ENCODE measurements at places on chromosomes 16 and 17.

- DNase-seq = peak; percentile 80
Observed at GRCh38 chr17:77475016-77475976, 334.5 kb downstream of the SEC14L1 start.

DNA sequence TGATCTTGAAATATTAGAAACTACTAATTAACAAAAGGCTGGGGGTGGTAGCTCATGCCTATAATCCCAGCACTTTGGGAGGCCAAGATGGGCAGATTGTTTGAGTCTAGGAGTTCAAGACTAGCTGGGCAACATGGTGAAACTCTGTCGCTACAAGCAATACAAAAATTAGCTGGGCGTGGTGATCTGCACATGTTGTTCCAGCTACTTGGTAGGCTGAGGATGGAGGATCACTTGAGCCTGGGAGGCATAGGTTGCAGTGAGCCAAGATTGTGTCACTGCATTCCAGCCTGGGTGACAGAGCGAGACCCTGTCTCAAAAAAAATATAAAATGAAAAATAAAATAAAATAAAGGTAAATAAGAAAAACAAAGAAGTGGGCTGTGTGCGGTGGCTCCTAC lies 66.6 kb downstream of the ARSG start:
- DNase-seq = no peak

DNA sequence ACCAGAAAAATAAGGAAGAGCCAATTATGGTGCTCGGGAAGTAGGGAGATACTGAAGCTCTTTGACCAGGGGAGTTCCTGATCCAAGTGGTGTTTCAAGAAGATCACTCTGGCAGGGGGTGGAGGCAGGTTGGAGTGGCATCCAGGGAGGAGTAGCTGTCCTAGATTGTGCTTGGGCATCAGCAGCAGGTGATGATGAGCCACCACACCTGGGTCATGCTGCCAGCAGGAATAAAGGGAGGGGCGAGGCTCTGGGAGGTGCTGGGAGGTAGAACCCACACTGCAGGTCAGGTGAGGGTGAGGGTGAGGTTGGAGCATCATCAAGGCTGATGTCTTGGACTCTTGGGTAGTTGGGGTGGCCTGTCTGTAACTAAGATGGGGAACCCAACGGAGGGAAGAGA lies 35.4 kb upstream of the ADGRG1 start:
- DNase-seq = no peak

DNA sequence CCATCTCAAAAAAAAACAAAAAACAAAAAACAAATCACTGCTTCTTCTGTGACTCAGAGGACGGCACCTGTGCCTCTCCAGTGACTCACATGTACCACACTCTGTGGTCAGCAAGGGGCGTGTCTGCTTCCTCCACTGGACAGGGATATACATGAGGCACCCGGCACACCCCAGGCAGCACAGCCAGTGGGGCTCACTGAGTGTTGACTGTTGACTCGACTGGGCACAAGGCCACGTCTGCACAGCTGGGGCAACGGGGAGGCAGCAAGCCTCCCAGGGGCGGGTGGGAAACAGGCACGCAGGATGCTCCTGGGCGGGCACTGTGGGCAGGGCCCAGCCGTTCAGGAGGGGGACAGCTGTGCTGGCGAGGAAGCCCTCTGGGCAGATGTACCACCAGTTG lies 64.1 kb downstream of the TIMM22 start:
- no peak for DNase-seq

- DNase-seq = no peak
Observed at GRCh38 chr16:77723108-77723514, 797 bp downstream of the NUDT7 start.

DNA sequence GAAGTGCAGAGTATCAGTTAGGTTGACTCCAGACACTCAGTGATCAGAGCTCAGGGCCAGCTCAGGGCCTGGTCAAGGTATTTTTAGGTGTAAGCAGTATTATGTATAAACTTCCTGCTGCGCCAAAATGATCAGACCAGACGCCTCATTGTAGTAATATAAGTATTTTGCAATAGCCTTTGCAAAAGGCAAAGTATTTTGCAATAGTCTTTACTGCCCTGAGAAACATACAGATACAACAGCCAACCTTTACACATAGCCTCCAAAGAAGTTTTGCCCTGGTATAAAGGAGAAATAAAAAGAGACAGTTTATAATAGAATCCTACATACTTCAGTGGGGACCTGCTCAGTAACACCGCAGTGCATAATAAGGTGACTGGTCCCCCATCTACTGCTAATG lies 333.0 kb upstream of the EEF2KMT start:
- DNase-seq = no peak

DNA sequence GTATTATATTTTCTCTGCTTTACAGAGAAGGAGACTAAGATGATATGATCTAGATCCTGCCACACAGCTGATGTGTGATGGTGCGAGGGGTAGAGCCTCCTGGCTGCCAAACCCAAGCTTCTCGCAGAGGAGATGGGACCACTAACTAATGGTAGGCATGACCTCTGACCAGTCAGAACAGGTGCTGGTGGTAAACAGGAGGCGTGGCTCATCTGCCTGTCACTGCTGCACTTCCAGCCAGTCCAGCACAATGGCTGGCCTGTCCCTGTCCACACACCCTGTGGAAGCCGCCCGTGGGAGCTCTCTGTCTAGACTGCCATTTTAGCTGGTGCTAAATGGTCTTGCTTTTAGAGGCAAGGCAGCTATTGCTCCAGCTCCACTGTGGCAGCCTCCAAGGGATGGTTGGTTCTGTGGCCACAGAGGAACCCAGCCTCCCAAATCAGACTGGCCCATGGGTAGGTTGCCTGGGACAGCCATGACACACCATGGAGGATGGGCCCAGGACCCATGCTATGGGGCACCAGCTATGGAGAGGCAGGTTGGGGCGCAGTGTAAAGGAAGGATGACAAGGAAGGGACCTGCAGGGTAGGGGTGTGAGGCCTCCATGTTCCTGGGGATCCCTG lies 86.7 kb downstream of the KSR1 start:
- no peak for DNase-seq

GRCh38 chr17:77217123-77217522 lies 76.4 kb downstream of the SEC14L1 start:
- no peak for DNase-seq

GRCh38 chr16:22888791-22889190 lies 74.8 kb downstream of the HS3ST2 start:
- DNase-seq = no peak

GRCh38 chr16:77890075-77890474 lies 101.7 kb downstream of the VAT1L start:
- no peak for DNase-seq

GRCh38 chr17:81396278-81396721 lies 1.0 kb downstream of the BAHCC1 start:
- DNase-seq = no peak

GRCh38 chr17:7849130-7849750 lies 5.6 kb upstream of the TMEM88 start:
- DNase-seq = no peak

DNA sequence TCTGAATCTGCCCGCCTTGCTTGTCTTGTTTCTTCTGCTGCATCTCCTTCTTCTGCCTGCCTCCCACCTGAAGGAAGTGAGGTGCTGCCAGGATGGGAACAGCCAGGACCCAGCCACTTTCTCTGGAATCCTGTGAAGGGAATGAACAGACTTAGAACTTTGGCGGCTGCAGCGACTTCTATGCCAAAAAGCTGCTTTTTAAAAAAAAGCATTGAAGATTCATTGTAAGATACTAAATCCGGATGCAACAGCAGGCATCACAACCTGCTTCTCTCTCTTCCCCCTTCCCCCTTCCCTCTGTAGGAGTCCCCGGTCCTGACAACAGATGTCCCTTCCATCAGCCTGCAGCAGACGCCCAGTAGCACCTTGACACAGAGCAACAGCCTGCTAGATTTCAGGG lies 176.3 kb downstream of the HS3ST4 start:
- no peak for DNase-seq

DNA sequence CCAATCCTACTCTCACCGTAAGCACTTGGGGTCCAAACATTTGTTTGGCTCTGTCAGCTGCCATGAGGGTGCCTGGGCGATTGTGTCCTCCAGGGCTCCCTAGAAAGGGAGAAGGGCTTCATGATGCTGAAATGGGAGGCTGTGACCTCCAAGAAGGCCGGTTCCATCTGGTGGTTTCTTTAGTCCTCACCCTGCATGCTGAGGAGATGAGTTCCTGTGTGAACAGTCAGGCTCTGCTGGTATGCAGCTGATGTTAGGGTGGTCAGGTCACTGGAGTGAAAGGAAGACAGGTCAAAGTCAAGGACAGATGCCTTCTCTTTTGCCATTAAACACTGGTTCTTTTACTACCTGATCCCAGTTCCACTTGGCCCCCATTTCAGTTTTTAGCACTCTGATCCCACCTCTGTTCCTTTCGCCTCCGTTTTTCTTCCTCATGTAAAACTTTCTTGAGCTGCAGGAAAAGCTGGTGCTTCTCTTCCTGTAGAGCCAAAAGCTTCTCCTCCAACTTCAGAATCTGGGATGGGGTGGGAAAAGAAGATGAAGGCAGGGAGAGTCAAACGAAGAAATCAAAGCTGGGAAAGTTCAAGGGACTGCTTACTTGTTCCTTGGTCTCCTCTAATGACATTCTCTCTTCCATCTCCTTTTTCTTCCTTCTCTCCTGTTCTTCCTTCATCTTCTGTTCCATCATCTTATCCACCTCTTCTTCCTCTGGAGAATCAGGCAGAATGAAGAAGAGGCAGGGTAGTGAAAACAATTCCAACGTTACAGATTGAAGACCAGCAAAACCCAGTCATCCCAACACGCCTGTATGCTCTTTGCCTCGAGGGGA lies 1.1 kb downstream of the GPS2 start:
- no peak for DNase-seq

DNA sequence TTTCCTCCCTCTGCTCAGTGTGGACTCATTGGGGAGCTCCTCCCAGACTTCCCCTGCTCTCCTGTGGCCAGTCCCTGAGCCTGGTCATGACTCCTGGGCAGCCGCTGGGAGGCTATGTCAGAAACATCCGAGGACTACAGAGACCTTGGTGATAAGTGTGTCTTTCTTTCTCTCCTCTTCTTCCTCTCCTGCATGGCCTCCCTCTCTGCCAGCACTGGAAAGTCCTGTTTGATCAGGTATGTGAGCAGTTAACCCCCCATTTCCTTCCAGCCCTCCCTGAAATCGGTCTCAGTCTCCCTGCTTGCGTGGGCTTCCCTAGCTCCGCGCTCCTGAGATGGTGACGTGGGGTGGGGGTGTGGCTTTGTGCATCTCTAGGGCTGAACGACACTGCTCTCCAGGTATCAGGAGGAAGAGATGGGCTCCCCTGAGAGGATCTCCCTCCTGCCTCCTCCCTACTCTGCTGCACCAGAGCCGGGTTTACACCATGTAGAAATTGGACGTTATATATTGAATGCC lies 2.1 kb downstream of the RHBDL3 start:
- peak; percentile 34 for DNase-seq

DNA sequence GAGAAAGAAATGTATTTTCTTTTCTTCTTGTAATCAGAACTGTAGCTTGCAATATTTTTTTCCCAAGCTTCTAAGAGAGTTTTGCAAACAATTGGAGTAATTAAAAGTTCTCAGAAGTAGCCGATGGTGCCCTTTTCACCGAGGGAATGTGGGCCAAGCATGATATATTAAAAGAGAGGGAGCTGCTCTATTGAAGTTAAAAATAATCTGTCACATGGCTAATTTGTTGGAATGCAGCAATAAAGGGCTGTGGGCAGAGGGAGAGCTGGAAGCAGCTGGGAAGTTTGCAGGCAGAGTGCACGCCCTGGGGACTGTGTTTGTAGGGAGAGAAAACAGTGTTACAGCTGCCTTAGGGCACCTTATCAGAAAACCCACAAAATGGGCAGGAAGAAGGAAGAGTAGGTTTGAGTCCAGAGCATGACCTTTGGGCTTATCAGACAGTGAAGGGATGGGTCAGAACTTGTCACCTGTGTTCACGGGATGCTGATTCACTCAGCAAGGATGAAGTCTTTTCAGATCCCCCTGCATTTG lies 18.5 kb upstream of the TERF2 start:
- no peak for DNase-seq

DNA sequence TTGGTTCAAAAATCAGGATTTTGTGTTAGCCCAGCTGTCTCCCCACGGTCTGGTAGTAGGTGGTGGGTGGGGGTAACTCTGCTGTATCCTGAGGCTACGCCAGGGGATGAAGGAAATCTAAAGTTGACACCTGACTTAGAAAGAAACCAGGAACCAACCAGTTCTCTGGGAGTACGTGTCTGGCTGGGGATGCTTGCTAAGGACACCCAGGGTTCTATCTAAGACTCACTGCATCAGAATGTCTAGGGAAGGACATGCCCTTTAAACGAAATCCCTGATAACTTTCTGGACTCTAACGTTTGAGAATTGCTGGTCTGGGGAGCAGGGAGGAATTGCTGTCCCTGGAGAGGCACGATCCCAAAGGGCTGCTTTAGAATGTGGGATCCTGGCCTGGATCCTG lies 39.2 kb upstream of the CES5A start:
- no peak for DNase-seq

DNA sequence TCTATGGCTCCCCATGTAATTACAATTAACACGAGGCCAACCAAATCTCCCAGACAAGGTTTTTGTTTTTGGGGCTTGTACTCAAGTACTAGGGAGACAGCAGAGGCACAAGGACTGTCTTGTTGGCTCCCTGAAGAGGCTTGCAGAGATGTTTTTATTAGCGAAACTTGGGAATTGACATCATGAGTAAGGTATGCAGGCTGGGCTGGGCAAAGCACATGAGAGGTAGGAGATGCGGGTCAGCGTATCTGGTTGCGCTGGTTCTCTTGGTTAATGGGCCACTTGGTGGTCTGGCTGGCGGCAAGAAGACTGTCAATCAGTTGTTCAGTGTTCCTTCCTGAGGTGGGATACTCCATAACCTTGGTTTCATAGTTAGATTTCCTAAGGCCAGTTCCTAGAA lies 28.9 kb downstream of the LCMT1 start:
- DNase-seq = no peak

GRCh38 chr16:85335584-85336491 lies 223.6 kb upstream of the CIBAR2 start:
- no peak for DNase-seq

DNA sequence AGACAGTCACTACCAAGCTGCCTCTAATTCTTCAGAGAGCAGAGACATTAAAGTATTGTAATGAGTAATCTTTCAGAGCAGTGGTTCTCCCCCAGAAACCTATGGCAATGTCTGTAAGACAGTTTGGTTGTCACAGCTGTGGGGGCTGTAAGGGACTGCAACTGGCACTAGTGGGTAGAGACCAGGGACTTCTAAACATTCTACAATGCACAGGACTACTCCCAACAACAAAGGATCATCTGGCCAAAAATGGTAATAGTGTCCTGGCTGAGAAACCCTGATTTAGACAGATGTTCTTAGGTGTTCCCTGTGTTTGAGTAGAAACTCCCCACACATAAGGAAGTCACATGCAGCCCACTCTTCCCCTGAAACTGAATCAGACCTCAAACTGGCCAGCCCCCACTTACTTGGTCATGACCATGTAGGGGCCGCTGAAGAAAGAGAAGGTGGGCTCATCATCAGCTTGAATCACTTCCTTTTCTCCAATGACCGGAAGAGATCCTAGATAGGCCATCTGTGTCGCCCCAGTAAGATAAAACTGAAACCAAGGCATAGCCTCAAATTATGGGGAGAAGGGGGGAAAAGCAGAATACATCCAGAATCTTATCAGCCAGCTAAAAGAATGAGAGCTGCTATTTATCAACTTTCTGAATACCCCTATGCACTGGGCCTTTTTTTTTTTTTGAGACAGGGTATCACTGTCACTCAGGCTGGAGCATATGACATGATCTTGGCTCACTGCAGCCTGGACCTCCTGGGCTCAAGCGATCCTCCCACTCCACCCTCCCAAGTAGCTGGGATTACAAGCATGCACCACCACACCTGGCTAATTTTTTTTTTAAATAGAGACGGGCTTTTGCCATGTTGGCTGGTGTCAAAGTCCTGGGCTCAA lies 75.8 kb downstream of the TEX14 start:
- DNase-seq = no peak

GRCh38 chr17:69812240-69812837 lies 262.7 kb upstream of the KCNJ16 start:
- DNase-seq = no peak

- peak; percentile 94 for DNase-seq
Observed at GRCh38 chr16:740764-741505, at the start of gene CIAO3. TSS of gene CIAO3 (minus strand) at chr16:740997. CDS start at chr16:740985, 12 bp downstream.

Measured in stimulated activated CD4-positive, alpha-beta T cell treated with anti-CD3 and anti-CD28 coated beads, Interleukin-2, amount 100 ng/mL, for 24 hours (primary cell).